ENCODE measurements at places on chromosomes 7 and 10.

DNA sequence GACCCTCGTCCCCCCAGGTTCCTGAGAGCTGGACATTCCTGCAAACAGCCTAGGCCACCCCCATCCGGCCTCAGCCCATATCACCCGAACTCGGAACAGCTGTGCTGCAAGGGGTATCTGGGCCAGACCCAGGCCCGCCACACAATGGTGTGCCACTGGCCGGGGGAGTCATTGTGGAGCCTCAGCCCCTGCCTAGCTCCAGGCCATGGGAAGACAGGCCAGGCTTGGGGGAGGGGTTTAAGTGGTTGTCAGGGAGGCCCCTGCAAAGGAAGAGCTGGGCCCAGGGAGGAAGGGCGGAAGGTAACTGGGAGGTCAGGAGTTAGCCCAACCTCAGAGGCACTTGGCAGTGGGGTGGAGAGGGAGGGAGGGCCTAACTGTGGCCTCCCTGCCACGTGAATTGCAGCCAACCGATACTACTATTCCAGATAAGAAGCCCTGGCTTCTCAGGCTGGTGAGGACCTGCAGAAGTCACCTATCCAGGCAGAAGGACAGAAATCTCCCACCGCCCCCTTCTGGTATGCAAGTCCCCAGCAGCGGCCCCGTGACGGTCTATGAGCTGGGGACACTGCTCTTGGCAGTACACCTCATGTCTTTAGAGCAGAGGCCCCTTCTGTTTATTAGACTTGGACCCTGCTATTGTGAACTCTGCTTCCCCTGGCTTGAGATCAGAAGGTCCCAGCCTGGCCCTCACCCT, 26.8 kb downstream of the VSIR start:
- no peak for DNase-seq

DNA sequence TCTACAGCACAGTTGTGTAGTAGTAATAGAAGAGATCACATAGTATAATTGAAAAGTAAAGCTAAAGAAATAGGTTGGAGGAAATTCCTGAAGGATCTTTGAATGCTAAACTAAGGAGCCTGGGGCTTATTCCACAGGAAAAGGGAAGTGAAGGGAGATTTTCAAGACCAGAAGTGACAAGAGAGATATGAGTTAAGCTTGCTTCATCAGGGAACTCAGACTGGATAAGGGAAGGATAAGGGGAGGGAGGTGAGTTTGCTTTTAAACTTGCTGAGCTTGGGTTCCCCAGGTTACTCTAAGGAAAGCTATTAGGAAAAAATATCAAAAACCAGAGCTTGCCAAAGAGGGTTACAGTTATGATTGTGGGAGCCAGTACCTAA, 182.4 kb downstream of the RAPGEF5 start:
- DNase-seq, result no peak

- no peak for DNase-seq
Measured at GRCh38 chr10:28644647-28645046, 32.7 kb upstream of the BAMBI start.

DNA sequence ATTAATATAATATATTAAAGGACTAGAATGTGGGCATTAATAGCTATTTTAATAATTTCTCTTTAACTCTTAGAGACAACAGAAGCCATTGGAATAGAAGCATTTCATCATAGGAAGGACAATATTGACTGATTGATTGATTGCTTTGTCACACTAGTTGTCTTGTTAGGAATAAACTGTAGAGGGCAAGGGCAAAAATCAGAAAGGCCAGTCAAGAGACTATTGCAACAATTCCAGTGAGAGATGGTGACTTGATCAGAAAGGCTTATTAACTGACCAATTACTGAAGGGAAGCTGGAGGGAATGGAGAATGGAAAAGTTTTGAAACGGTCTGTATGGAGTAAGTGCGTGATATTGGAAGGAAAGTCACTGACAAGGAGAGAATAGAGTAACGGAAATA, 87.3 kb downstream of the RUNDC3B start:
- no peak for DNase-seq

Measured in effector memory CD4-positive, alpha-beta T cell (primary cell).